ENCODE measurements at places on chromosomes 16 and 17.

- no peak for DNase-seq
Observed at GRCh38 chr17:43840814-43841213, 6.2 kb upstream of the CD300LG start.

DNA sequence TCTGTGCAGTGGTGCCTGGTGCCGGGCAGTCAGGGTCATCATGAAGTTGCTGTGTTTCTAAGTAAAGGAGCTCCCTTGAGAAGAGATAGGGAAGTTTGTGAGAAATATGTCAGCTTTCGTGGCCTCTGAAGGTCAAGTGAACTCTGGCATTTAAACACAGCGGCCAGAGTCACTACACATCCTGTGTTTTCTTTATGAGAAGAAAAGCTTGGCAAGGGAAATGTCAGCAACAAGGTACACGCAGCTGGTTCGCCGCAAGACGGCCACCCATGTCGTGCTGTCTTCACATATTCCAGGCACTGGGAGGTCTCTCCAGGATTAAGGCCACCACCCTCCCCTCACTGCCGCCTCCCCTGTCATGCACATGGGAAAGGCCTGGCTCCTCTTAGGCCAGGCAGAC, 33.2 kb upstream of the PEMT start:
- DNase-seq: no peak

DNA sequence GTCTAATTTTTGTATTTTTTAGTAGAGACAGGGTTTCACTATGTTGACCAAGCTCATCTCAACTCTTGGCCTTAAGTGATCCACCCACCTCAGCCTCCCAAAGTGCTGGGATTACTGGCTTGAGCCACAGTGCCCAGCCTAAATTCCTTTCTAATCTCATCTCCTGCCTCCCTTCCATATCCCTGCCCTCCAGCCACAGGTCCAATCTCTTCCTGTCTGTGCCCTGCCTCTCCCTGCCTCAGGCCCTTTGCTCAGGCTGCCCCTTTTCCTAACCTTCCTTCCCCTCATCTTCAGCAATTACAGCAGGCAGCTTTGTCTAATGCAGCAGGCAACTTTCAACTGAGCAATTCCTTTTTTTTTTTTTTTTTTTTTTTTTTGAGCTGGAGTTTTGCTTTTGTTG, 46.8 kb downstream of the CFAP20 start:
- no peak for DNase-seq

DNA sequence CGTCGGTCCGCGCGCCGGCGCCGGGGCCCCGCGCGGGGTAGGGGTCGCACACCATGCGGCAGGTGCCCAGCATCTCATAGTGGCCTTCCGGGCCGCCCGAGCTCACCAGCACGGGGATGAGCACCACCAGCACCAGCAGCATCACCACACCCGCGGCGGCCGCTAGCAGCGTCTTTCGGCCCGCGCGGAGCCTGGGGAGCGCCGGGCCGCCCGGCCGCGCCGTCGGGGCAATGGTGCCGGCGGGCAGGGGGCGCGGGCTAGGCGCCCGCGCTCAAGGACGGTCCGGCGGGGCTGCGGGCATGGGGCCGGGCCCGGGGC, 237 bp downstream of the C1QL1 start:
- DNase-seq: no peak

DNA sequence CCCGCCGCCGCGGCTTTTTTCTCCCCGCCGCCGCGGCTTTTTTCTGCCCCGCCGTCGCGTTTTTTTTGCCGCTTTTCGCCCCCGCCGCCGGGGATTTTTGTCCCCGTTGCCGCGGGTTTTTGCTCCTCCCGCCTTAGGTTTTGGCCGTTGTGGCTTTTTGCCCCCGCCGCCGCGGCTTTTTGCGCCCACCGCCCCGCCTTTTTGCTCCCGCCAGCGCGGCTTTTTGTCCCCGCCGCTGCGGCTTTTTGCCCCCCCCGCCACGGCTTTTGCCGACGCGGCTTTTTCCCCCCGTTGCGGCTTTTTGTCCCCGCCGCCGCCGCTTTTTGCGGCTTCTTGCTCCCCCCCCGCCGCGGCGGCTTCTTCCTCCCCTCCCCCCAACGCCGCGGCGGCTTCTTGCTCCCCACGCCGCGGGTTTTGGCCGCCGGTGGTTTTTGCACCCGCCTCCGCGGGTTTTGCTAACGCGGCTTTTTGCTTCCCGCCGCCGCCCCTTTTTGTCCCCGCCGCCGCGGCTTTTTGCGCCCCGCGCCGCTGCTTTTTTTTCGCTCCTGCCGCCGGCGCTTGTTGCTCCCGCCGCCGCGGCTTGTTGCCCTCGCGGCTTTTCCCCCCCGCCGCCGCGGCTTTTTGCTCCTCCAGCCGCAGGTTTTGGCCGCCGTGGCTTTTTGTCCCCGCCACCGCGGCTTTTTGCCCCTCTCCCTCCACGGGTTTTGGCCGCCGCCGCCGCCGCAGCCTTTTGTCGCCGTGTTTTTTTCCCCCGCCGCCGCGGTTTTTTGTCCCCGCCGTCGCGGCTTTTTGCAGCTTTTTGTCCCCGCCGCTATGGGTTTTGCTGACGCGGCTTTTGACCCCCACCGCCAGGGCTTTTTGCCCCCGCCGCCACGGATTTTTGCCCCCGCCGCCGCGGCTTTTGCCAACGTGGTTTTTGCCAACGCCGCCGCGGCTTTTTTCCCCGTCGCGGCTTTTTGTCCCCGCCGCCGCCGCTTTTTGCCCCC, 150.3 kb downstream of the KCNJ18 start:
- no peak for DNase-seq

DNA sequence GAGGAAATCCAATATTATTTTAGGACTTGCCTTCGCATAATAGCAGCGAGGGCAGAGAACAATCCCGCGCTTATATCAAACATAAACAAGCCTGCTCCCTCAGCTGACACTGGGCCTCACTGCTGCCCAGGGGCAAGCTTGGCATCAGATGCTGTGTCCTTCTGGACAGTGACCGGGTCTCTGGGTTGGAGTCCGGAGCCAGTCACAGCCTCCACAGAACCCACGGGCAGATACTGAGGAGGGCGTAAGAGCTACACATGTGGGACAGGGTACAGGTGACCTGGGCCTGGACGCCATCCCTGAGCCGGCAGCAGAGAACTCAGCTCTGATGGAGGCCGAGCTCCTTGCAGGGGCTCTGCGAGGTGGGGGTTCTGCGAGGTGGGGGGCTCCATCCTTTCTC, 14.7 kb upstream of the ZNF469 start:
- no peak for DNase-seq
